Smooth muscle cell of the pulmonary artery (primary cell): ENCODE measurements at places on chromosomes 2 and 18. TPM values are rescaled to one million over a fixed set of nuclear protein-coding genes. Genes with fewer than 3 reads are reported as not detected.

The SERPINB13 gene
- total RNA-seq: not detected in 2 replicates

The POTEF gene
- total RNA-seq: not detected in 2 replicates

The HOXD3 gene
- total RNA-seq: 0.26 and 3.2 TPM in 2 replicates

The STON1 gene
- 24.5 and 35.6 TPM in 2 replicates for total RNA-seq

The CDH2 gene
- total RNA-seq: 84.8 and 368 TPM in 2 replicates

The NAT8 gene
- not detected in 2 replicates for total RNA-seq

The KCNK3 gene
- total RNA-seq: 0.89 and 4.1 TPM in 2 replicates

The SERPINB2 gene
- total RNA-seq: 0.50 and 14.4 TPM in 2 replicates

The KIAA2012 gene
- total RNA-seq: not detected in 2 replicates

The GALR1 gene
- total RNA-seq: not detected in 2 replicates

The ALK gene
- 0.07 TPM in 1 of 2 replicates, not detected in the other for total RNA-seq

The C2orf78 gene
- not detected in 2 replicates for total RNA-seq

The UGT1A7 gene
- 0.07 and 0.96 TPM in 2 replicates for total RNA-seq

The BMP10 gene
- not detected in 2 replicates for total RNA-seq

The LAMA1 gene
- total RNA-seq: 5.4 and 92.5 TPM in 2 replicates

The ERICH2 gene
- 0.39 and 0.76 TPM in 2 replicates for total RNA-seq

The APOB gene
- total RNA-seq: under 0.01 TPM in 1 of 2 replicates, not detected in the other

The BCL11A gene
- total RNA-seq: 0.20 and 0.59 TPM in 2 replicates

The GAREM1 gene
- 3.2 and 3.5 TPM in 2 replicates for total RNA-seq

The TTN gene
- 1.2 and 3.3 TPM in 2 replicates for total RNA-seq

The DTNA gene
- 7.8 and 43.9 TPM in 2 replicates for total RNA-seq

The ATIC gene
- 42.4 and 57.2 TPM in 2 replicates for total RNA-seq

The C2orf66 gene
- total RNA-seq: 0.20 and 0.59 TPM in 2 replicates

The CNTNAP5 gene
- total RNA-seq: not detected in 2 replicates

The KCNG2 gene
- total RNA-seq: not detected in 2 replicates

The RFTN2 gene
- total RNA-seq: 3.5 and 10.0 TPM in 2 replicates

The NAGK gene
- 54.6 and 55.8 TPM in 2 replicates for total RNA-seq

The PLEK gene
- total RNA-seq: 0.07 and 0.10 TPM in 2 replicates

The DPP10 gene
- not detected in 2 replicates for total RNA-seq
